IMR-90 (cell line): ENCODE measurements at places on chromosomes 5 and 9.

- no peak for DNase-seq
- no peaks in the 10 kb centered on the region for H3K27me3 ChIP-seq
- no peak overlapping the region for H3K27ac ChIP-seq
- H3K4me3 ChIP-seq: no peak overlapping the region
- no peaks in the 10 kb centered on the region for H3K36me3 ChIP-seq
- H3K4me1 ChIP-seq: no peaks in the 10 kb centered on the region
Observed at GRCh38 chr9:25602400-25603044, 75.7 kb downstream of the TUSC1 start.

- no peak overlapping the region for H3K27ac ChIP-seq
- no peak for DNase-seq
- H3K36me3 ChIP-seq: no peaks in the 10 kb centered on the region
- no peak overlapping the region for H3K4me3 ChIP-seq
- H3K27me3 ChIP-seq: no peaks in the 10 kb centered on the region
- no peaks in the 10 kb centered on the region for H3K4me1 ChIP-seq
Observed at GRCh38 chr5:43859309-43859708, 256.3 kb downstream of the NNT start.

GRCh38 chr9:72983056-72983455, 30.2 kb upstream of the ALDH1A1 start:
- no peaks in the 10 kb centered on the region for H3K27me3 ChIP-seq
- DNase-seq: no peak
- no peaks in the 10 kb centered on the region for H3K4me1 ChIP-seq
- H3K36me3 ChIP-seq: no peaks in the 10 kb centered on the region
- no peak overlapping the region for H3K27ac ChIP-seq

GRCh38 chr5:39092581-39093351, 18.6 kb upstream of the RICTOR start:
- no peak overlapping the region for H3K4me3 ChIP-seq
- peak; percentile 61 for DNase-seq
- peaks cover 9% of the 10 kb centered on the region; the same call in 1 of the 2 replicates for H3K4me1 ChIP-seq
- H3K27me3 ChIP-seq: no peaks in the 10 kb centered on the region
- H3K27ac ChIP-seq: no peak overlapping the region

- no peak overlapping the region for H3K27ac ChIP-seq
- H3K36me3 ChIP-seq: no peaks in the 10 kb centered on the region
- no peak overlapping the region for H3K4me3 ChIP-seq
- DNase-seq: no peak
Observed at GRCh38 chr9:102049586-102050246, 311.3 kb upstream of the GRIN3A start.

- H3K36me3 ChIP-seq: no peaks in the 10 kb centered on the region
- no peak overlapping the region for H3K4me3 ChIP-seq
- no peaks in the 10 kb centered on the region for H3K27me3 ChIP-seq
- H3K27ac ChIP-seq: no peak overlapping the region
- no peaks in the 10 kb centered on the region for H3K4me1 ChIP-seq
- DNase-seq: no peak
Observed at GRCh38 chr9:3288686-3289085, 237.1 kb downstream of the RFX3 start.

- no peaks in the 10 kb centered on the region for H3K4me1 ChIP-seq
- no peaks in the 10 kb centered on the region for H3K27me3 ChIP-seq
- DNase-seq: no peak
- no peak overlapping the region for H3K27ac ChIP-seq
- H3K36me3 ChIP-seq: no peaks in the 10 kb centered on the region
Observed at GRCh38 chr5:8869932-8870331, 675.9 kb downstream of the SEMA5A start.

DNA sequence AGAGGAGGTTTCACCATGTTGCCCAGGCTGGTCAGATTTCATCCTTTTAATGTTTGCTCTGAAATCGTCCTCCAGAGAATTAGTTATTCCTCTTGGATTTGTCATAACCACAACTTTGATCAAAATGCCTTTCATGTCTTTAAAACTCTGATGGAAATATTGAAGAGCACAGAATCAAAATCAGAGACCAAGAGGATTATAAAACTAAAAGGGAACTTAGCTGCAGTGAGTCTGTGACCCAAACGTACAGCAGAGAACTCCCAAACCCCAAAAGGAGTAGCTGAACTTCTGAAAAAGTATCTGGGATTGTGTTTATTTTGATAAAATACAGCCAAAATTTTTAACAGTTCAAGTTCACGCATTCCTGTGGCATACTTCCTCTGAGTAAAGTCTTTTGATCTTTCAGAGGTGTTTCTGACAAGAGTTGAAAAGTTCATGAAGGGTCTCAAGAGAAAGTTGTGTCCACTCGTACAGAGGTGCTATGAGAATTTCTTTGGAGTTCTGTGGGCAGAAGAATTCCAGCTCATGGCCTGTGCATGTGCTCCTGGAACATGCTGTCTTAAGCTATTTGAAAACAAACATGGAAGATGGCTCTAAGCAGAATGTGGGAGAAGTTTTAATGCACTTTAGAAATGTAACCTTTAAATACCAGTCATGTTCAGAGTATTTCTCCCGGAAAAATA, 124.0 kb downstream of the ESM1 start:
- H3K27me3 ChIP-seq: no peaks in the 10 kb centered on the region
- H3K27ac ChIP-seq: peak overlapping the region; percentile 45; the same call in 1 of the 2 replicates
- H3K4me1 ChIP-seq: peaks cover 8% of the 10 kb centered on the region
- H3K36me3 ChIP-seq: no peaks in the 10 kb centered on the region

GRCh38 chr9:35562895-35563780, 41.9 kb upstream of the TESK1 start:
- peaks cover 42% of the 10 kb centered on the region for H3K36me3 ChIP-seq
- no peaks in the 10 kb centered on the region for H3K27me3 ChIP-seq
- no peak overlapping the region for H3K27ac ChIP-seq
- H3K4me1 ChIP-seq: peaks cover 2% of the 10 kb centered on the region; the same call in 1 of the 2 replicates
- H3K4me3 ChIP-seq: no peak overlapping the region

GRCh38 chr5:153972240-153972639, 66.5 kb downstream of the FAM114A2 start:
- H3K36me3 ChIP-seq: no peaks in the 10 kb centered on the region
- H3K4me1 ChIP-seq: no peaks in the 10 kb centered on the region
- no peak for DNase-seq
- no peak overlapping the region for H3K27ac ChIP-seq
- H3K4me3 ChIP-seq: no peak overlapping the region

GRCh38 chr9:111986035-111986556, 89.5 kb downstream of the UGCG start:
- peak overlapping the region; percentile 35; the same call in 1 of the 2 replicates for H3K27ac ChIP-seq
- DNase-seq: peak; percentile 82
- H3K36me3 ChIP-seq: no peaks in the 10 kb centered on the region
- 0 out of 2 replicates have a peak, but pooled peaks cover 1% of the 10 kb centered on the region for H3K27me3 ChIP-seq

DNA sequence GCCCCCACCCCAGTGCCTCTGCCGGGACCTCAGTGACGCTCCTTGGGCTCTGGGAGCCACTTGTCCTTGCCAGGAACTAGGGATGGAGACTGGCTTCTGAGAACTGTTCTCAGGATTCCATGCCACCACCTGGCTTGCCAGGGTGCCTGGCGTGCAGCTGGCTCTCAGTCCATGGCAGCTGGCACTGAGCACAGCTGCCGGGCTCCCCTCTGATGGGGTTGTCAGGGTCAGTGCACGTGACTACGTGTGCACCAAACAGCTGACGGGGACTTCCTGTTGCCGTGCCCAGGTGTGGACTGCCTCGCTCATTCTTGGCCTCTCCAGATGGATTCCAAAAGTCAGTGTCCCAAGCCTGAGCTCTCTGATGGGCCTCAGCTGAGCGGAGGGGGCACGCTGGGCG, 9.4 kb downstream of the KCNT1 start:
- no peaks in the 10 kb centered on the region for H3K4me1 ChIP-seq
- no peak for DNase-seq
- H3K36me3 ChIP-seq: no peaks in the 10 kb centered on the region
- H3K4me3 ChIP-seq: no peak overlapping the region
- no peak overlapping the region for H3K27ac ChIP-seq

GRCh38 chr5:179268399-179268952, 76.8 kb downstream of the ADAMTS2 start:
- no peak overlapping the region for H3K4me3 ChIP-seq
- H3K27me3 ChIP-seq: no peaks in the 10 kb centered on the region
- DNase-seq: no peak
- peak overlapping the region; percentile 98; the same call in 1 of the 2 replicates for H3K27ac ChIP-seq

GRCh38 chr5:133552925-133553525, 59.3 kb downstream of the FSTL4 start:
- DNase-seq: peak; percentile 26
- H3K4me1 ChIP-seq: no peaks in the 10 kb centered on the region
- H3K36me3 ChIP-seq: no peaks in the 10 kb centered on the region

DNA sequence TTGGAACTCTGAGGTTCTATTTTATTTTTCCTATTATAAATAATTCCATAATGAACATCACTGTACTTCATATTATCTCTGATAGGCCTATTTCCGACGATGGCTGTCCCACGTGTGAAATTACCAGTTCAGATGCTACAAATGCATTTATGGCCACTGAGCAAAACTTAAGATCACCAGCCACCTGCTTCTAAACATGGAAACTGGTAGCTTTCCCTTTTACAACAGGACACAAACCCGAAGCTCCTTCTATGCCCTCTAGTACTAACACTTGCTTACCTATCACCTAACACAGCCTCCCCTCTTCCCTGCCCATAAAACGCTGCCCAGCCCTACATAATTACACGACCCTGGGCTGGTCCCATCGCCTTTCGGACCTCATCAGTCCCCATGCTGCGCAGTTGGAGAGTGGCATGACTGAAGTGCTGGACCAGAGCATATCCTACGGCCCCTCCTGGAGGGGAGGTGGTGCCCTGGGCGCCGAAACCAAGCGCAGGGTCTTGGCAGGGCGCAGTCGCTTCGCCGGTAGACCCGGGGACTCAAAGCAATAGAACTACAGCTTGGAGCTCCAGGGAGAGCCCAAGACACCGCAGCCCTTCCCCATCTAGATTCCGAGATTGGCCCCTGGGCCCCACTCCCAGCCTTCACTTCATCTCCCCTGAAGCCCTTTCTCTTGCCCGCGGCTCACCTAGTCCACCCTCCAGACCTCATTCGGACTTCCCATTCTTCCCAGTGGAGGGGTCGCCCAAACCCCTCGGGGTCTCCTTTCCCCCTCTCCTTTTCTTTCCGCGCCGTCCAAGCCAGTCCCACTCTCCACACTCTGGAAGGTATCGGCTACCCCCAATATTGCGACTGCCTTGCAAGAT, 1.0 kb upstream of the SAP30L start:
- peaks cover 8% of the 10 kb centered on the region for H3K36me3 ChIP-seq
- H3K27me3 ChIP-seq: no peaks in the 10 kb centered on the region
- H3K4me3 ChIP-seq: peak overlapping the region; percentile 97
- H3K4me1 ChIP-seq: peaks cover 3% of the 10 kb centered on the region
- H3K27ac ChIP-seq: peak overlapping the region; percentile 84

GRCh38 chr5:6504677-6505415, 56.2 kb downstream of the UBE2QL1 start:
- DNase-seq: peak; percentile 15
- H3K4me1 ChIP-seq: no peaks in the 10 kb centered on the region
- H3K27me3 ChIP-seq: no peaks in the 10 kb centered on the region
- H3K27ac ChIP-seq: no peak overlapping the region
- H3K36me3 ChIP-seq: no peaks in the 10 kb centered on the region
- H3K4me3 ChIP-seq: no peak overlapping the region

DNA sequence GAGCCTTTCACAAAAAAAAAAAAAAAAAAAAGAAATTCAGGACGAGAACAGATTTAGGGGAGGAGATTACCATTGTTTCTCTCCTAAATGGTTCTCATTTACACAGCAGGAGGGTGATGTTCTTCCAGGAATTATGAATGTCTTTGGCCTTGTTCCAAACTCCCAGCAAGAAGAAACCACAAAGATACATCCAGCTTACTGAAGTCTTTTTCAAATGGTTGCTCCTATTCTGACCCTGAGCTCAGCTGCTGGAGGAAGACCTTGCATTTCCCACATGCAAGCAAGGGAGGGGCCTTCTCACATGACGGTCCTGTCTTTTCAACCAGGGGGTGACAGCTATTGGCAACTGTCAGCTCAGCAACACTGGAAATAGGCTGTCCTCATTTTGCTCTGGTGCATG, 203.0 kb upstream of the VLDLR start:
- no peaks in the 10 kb centered on the region for H3K4me1 ChIP-seq
- no peak overlapping the region for H3K4me3 ChIP-seq
- H3K27me3 ChIP-seq: no peaks in the 10 kb centered on the region; the same call in 1 of the 2 replicates
- no peak overlapping the region for H3K27ac ChIP-seq

GRCh38 chr5:88890070-88890781, 7.2 kb upstream of the MEF2C start:
- no peak overlapping the region for H3K27ac ChIP-seq
- no peak for DNase-seq
- H3K36me3 ChIP-seq: no peaks in the 10 kb centered on the region
- 0 out of 2 replicates have a peak, but pooled peaks cover 1% of the 10 kb centered on the region for H3K4me1 ChIP-seq
- H3K4me3 ChIP-seq: peak overlapping the region; percentile 56; the same call in 1 of the 2 replicates

GRCh38 chr5:107370396-107370968, 300.3 kb downstream of the EFNA5 start:
- H3K27ac ChIP-seq: no peak overlapping the region
- no peak for DNase-seq
- no peaks in the 10 kb centered on the region for H3K36me3 ChIP-seq
- 0 out of 2 replicates have a peak, but pooled peaks cover 2% of the 10 kb centered on the region for H3K27me3 ChIP-seq
- H3K4me1 ChIP-seq: no peaks in the 10 kb centered on the region
- H3K4me3 ChIP-seq: no peak overlapping the region

GRCh38 chr9:89706731-89707191, 101.9 kb downstream of the GADD45G start:
- H3K4me3 ChIP-seq: no peak overlapping the region
- H3K36me3 ChIP-seq: no peaks in the 10 kb centered on the region
- DNase-seq: no peak
- no peak overlapping the region for H3K27ac ChIP-seq
- no peaks in the 10 kb centered on the region for H3K4me1 ChIP-seq
- H3K27me3 ChIP-seq: no peaks in the 10 kb centered on the region; the same call in 1 of the 2 replicates

- H3K27me3 ChIP-seq: no peaks in the 10 kb centered on the region
- H3K36me3 ChIP-seq: peaks cover 44% of the 10 kb centered on the region
- H3K4me1 ChIP-seq: peaks cover 44% of the 10 kb centered on the region
- H3K27ac ChIP-seq: peak overlapping the region; percentile 99
- peak; percentile 94 for DNase-seq
Observed at GRCh38 chr9:92147030-92147851, 32.0 kb upstream of the SPTLC1 start.

- peaks cover 31% of the 10 kb centered on the region for H3K36me3 ChIP-seq
- H3K4me1 ChIP-seq: peaks cover 3% of the 10 kb centered on the region
- no peaks in the 10 kb centered on the region for H3K27me3 ChIP-seq
- DNase-seq: no peak
Observed at GRCh38 chr9:126883636-126884035, 23.2 kb downstream of the ZBTB34 start.

DNA sequence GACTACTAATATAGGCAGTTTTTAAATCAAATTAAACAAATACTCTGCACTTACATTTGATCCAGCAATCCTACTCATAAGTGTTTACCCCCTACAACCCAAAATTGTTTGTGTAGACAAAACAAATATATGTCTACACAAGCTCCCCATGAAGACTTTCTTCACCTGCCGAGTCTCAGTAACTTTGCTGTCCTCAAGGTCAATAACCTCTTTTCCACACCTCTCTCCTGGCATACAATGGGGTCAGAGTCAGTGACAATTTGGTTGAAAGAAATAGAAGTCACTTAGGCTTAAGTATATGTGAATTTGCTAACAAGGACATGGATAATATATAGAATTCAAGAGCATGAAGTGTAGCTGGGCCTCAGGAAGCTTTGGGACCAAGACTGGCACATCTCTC, 29.1 kb downstream of the APBA1 start:
- no peak overlapping the region for H3K4me3 ChIP-seq
- 0 out of 2 replicates have a peak, but pooled peaks cover 1% of the 10 kb centered on the region for H3K36me3 ChIP-seq
- no peaks in the 10 kb centered on the region for H3K27me3 ChIP-seq
- no peak for DNase-seq
- H3K4me1 ChIP-seq: no peaks in the 10 kb centered on the region

GRCh38 chr5:37723162-37723961, 116.5 kb downstream of the GDNF start:
- no peak for DNase-seq
- peaks cover 8% of the 10 kb centered on the region for H3K36me3 ChIP-seq
- H3K27me3 ChIP-seq: no peaks in the 10 kb centered on the region
- peaks cover 4% of the 10 kb centered on the region for H3K4me1 ChIP-seq
